ENCODE measurements at places on chromosomes 2 and 18.

DNA sequence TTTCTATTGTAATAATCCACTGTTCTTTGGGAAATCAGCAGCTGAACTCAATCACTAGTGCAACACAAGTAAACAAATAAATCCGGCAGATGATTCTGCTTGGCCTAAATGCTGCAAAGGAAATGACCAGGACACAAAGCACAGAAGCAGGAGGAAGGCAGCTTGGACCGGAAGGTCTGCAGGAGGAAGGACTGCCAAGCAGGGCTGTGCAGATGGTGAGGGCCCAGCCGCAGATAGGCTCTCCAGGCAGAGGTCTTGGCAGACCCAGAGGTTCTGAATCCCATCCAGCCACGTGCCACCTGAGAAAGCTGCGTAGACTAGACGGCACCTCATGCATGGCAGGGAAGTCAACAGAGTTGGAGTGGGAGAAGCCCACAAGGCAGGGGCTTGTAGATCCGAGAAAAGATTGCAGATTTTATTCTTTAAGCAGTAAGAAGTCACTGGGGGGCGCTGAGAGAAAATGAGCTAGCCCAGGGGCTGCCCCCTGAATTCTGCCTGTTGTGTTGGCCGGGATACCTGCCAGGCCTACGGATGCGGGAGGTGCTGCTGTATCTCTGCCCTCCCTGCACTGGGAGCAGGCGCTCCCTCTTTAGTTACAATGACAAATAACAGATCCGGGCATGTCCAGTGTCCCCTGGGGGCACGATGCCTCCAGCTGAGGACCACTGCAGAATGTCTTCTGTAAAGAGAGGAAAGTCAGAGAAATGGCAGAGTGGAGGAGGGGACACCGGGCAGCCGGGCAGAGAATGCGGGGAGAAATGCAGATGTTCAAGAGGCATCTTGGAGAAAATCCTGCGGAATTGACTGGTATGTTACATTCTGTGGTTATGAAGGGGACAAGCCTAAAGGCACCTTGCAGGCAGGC is 153.5 kb downstream of the PXDN start:
- no peak for DNase-seq

GRCh38 chr18:45136381-45137086 is 455.8 kb downstream of the SETBP1 start:
- no peak for DNase-seq

DNA sequence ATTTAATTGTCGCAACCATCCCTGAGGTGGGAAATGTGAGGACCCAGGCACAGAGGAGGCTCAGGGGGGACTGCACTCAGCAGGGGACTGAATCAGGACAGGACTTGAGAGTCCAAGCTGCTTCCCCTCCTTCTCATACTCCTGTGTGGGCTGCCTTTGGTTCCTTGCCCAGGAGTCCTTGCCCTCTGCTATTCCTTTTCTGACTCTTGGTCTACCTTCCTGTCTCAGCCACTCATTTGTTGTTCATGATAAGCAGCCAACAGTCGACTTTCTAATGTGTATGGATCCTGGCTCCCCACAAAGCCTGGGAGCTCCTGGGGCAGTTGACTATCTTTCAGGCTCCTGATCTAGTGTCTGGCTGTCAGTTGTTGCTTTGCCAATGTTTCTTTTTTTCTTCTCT is 28.3 kb downstream of the GATA6 start:
- no peak for DNase-seq

DNA sequence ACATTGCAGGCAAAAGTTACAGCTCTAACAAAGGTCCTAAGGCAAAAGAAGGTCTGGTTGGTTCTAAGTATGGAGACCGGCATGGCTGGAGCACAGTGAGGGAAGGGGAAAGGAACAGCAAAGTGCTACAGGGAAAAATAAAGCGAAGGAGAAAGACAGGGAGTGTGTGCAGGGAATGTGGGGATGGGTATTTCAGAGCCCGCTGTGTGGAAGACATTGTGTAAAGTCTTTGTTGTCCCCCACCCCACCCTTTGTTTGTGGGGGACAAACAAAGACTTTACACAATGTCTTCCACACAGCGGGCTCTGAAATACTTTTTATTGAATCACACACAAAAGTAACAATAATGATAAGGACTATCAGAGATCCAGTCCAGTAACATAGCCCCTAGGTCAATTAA is 28.9 kb upstream of the C2orf15 start:
- DNase-seq: no peak

DNA sequence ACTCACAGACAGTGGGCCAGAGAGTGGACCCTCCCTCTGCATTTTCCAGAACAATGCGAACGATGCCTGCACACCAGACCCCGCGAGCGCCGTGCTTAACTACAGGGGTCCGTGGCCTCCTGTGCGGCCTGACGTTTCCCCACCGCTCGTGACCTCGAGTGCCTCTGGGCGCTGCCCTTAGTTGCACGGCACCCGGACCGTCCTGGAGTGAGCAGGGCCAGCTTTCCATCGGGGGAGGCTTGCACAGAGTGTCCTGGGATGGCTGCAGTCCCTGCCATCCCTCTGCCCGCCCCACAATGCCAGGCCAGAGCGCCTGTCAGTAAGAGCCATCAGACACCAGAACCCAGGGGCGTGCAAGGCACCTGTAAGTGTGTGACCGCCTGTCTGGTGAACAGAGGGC is 217.0 kb downstream of the TWIST2 start:
- no peak for DNase-seq

DNA sequence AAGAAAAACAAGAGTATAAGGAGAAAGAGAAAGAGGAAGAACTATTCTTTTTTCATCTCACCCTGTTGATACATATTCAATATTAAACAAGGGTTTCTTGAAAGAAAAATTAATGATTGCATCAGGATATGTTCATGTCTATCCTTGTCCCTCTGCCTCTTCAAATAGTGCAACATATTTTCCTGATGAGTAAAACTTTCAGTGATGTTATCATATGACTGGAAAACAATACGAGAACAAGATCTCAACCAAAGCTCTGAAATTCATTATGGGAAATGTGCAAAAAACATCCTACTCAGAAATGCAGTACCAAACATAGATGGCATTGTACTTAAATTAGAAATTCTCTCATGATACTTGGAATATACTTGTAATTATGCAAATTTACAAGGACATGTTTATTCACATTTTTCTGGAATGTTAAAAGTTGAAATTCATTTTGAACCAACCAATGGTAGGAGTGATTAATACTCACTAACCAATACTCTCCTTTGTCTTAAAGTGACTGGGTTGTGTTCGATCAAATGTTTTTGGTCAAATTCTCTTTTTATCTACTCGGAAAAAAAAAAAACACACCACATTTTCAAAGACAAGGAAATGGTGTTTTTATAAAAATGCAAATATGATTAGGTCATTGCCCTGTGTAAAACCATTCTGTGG is 148.9 kb upstream of the GULP1 start:
- no peak for DNase-seq

DNA sequence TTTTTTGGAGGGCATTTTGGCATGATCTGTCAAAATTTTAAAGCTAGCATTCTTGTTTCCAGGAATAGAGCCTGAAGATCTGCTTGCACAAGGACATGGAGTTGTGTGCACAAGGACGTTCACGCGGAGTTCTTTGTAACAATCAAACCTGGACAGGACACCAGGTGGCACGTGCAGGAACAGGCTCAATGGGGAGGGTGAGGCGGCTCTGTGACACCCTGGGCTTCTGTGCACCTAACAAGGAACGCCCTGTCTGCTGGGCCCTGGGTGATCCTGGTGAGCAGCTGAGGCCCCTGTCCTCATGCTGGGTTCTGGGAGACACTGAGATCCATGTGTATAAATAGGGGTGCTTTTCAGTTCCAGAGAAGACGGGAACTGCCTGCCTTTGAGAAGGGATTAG is 93.1 kb upstream of the PXDN start:
- no peak for DNase-seq

All from stimulated activated CD4-positive, alpha-beta T cell treated with anti-CD3 and anti-CD28 coated beads, Interleukin-2, amount 100 ng/mL, for 24 hours (primary cell).